Activated CD4-positive, alpha-beta T cell treated with anti-CD3 and anti-CD28 coated beads, Interleukin-2, amount 10 ng/mL, durations not matched to agents 24 days and 14 days (primary cell): ENCODE measurements at places on chromosomes 4 and X. TPM values are rescaled to one million over a fixed set of nuclear protein-coding genes. Genes with fewer than 3 reads are reported as not detected.

RASSF6 gene
- total RNA-seq = not detected in 2 replicates

GRCh38 chr4:7034262-7035081 is 8.7 kb upstream of the TADA2B start:
- DNase-seq = no peak
- H3K4me3 ChIP-seq = no peak overlapping the region
- peaks cover 20% of the 10 kb centered on the region for H3K36me3 ChIP-seq
- no peak overlapping the region for H3K27ac ChIP-seq
- H3K4me1 ChIP-seq = no peaks in the 10 kb centered on the region

DNA sequence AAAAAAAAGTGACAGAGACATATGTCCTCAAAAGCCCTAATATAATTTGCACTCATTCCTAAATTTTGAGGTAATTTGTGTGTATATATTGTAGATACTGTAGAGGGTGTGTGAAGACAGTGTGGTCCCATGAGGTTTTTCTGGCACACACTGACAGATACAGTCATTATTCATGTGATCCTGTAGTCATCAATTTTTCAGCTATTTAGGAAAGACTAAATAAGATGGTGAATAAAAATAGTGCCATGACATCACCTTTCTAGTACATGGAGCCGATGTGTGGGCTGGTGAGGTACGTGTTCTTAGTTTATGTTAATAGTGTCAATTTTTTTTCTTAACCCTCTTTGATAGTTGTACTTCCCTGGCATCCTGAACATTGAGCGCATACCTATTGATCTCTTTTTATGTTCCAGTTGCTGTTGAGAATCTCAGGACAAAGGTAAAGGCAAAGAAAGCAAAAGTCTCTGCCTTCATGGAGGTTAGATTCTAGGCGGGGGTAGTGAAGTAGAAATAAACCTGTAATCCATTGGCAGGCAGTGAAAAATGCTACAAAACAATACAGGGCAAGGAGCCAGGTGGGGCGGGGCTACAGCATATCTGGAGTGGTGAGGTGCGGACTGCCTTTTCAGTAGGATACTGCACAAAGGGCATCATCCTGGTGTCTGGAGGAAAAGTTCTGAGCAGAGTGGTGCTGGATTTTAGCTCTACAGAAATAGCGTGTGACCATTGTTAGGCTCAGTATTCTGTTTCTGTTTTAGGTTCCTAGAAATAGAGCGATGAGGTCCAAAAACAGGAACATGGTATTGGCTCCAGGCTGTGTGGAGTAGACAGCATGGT is 93.8 kb downstream of the ARHGAP10 start:
- H3K27ac ChIP-seq = no peak overlapping the region
- no peak overlapping the region for H3K4me3 ChIP-seq
- H3K27me3 ChIP-seq = no peaks in the 10 kb centered on the region
- H3K4me1 ChIP-seq = peaks cover 2% of the 10 kb centered on the region
- peaks cover 3% of the 10 kb centered on the region for H3K36me3 ChIP-seq
- no peak for DNase-seq

DNA sequence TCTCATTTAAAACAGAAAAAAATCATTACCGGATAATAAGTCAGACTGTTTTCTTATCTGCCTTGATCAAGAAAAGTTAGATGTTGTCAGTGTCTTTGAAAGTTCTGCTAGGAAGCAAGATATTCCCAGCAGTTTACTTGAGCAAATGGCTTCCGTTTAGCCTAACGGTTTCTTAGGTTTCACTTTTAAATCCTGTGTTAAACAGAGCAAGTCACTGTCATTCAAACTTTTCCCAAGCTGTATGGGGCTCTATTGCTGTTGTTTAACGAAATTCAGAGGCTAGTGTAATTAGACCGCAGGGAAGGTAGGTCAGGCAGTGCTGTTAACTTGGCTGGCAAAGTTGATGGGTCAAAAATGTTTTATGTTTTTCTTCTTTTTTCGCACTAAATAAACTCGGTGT is 80.3 kb upstream of the NEIL3 start:
- no peak for DNase-seq
- peak overlapping the region; percentile 48 for H3K4me3 ChIP-seq
- H3K27me3 ChIP-seq = no peaks in the 10 kb centered on the region
- H3K4me1 ChIP-seq = peaks cover 14% of the 10 kb centered on the region
- H3K27ac ChIP-seq = peak overlapping the region; percentile 5

SH2D1A gene
- total RNA-seq = 51.7 and 53.9 TPM in 2 replicates

GRCh38 chr4:7539186-7539585 is 104.5 kb upstream of the PSAPL1 start:
- no peak overlapping the region for H3K27ac ChIP-seq
- no peak for DNase-seq
- no peaks in the 10 kb centered on the region for H3K4me1 ChIP-seq
- peaks cover 1% of the 10 kb centered on the region for H3K36me3 ChIP-seq

GRCh38 chr4:91111556-91111955 is 984.4 kb downstream of the CCSER1 start:
- H3K27me3 ChIP-seq = no peaks in the 10 kb centered on the region
- H3K4me1 ChIP-seq = no peaks in the 10 kb centered on the region
- H3K27ac ChIP-seq = no peak overlapping the region
- no peak overlapping the region for H3K4me3 ChIP-seq

DNA sequence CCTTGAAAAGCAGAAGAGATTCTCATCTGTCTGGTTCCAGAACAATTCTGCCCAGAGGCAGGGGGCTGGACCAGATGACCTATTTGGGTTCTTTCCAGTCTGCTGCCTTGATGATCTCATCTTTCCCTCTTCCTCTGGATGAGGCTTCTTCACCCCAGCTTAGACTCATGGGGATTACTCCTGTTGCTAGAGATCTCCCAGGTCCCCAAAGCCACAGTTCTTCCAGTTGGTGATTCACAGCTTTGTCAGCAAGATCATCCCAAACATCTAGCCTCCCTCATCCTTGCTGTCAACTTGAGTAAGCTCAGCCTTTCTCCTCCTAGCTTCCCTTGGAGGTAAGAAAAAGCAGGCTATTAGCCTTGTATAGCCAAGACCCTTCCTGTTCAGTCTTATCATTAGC is 64.2 kb upstream of the PJA1 start:
- H3K4me1 ChIP-seq = no peaks in the 10 kb centered on the region
- no peaks in the 10 kb centered on the region for H3K27me3 ChIP-seq
- H3K36me3 ChIP-seq = no peaks in the 10 kb centered on the region
- no peak overlapping the region for H3K27ac ChIP-seq
- no peak overlapping the region for H3K4me3 ChIP-seq
- DNase-seq = no peak

DNA sequence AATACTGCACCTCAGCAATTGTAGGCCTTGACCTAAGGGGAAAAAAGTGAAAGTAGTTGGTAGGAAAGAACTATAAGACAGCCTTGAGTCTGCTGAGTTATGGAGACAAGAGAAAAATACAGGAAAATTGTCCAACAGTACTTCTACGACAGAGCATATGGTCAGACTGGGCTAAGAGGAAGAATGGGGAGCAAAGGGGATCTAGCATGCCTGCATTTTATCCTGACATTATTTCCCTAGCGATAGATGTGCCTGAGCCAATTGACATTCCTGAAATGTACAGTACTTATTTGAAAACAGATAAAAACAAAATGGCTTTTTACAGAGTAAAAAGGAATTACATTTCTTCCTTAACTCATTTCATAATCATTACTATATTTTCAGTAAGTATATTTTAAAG is 22.2 kb downstream of the GUCY1A1 start:
- peaks cover 8% of the 10 kb centered on the region for H3K27me3 ChIP-seq
- no peak for DNase-seq
- H3K4me1 ChIP-seq = no peaks in the 10 kb centered on the region
- H3K27ac ChIP-seq = no peak overlapping the region
- H3K36me3 ChIP-seq = no peaks in the 10 kb centered on the region

HSFX2 gene
- total RNA-seq = 0.28 TPM in 1 of 2 replicates, not detected in the other

GRCh38 chr4:88706574-88706973 is 8.9 kb upstream of the NAP1L5 start:
- peaks cover 44% of the 10 kb centered on the region for H3K36me3 ChIP-seq
- H3K4me3 ChIP-seq = no peak overlapping the region
- no peaks in the 10 kb centered on the region for H3K27me3 ChIP-seq
- no peak overlapping the region for H3K27ac ChIP-seq
- no peaks in the 10 kb centered on the region for H3K4me1 ChIP-seq

DNA sequence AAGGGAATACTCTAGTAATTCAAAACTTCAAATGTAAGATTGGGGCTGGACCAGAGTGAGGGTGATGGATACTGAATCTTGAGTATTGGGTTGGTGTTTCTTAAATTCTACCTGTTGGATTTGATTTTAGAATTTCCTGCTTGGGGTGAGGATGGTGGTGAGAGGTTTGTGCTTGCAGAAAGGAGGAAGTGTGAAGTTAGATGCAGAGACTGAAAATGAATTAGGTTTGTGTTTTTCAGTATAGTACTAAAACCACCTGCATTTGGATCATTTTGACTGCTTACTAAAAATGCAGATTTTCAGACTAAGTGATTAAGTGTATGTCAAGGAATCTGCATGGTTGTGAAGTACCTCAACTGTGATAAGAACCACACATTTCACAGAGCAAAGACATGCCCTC is 131.5 kb upstream of the CENPE start:
- DNase-seq = no peak
- H3K27ac ChIP-seq = no peak overlapping the region
- no peaks in the 10 kb centered on the region for H3K36me3 ChIP-seq

POF1B gene
- total RNA-seq = 0.07 TPM in 1 of 2 replicates, not detected in the other

DNA sequence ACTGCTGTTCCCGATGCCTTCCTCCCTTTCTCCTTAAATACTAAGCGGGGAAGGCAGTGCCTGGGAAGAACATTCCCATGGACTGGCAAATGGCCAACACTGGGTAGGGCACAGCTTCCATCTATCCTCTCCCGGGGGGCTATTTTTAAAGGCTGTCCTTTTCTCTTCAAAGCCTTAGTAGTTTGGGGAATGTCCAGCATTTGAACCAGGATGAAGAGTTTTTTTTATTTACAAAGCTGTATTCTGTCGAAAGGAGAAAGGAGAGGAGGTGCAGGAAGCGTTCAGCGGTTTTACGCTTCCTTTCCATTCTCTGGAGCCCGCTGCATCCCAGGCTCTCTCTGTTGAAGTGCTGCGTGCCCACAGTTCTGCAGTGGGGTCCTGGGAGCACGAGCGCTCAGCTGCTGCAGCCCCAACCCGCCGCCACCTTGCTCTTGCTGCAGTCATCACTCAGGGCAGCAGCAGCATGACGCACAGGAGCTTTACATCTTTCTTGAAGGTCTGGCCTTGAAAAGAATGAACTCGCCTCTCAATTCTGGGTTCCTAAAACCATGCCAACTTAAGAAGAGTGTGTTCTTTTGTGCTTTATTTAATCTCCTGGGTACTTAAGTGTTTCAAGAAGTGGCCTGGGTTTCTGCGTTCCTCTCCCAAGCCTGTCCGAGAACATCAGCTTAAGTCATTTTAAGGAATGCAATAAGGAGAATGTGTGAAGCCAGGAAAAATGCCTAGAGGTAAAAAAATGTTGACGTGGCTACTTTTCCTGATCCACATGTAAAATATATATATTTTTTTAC is 427.2 kb downstream of the MAPK10 start:
- no peak overlapping the region for H3K4me3 ChIP-seq
- no peak for DNase-seq
- H3K27ac ChIP-seq = no peak overlapping the region

MAGEB2 gene
- total RNA-seq = not detected in 2 replicates

BTC gene
- total RNA-seq = not detected in 2 replicates

SOWAHB gene
- total RNA-seq = not detected in 2 replicates

- no peaks in the 10 kb centered on the region for H3K27me3 ChIP-seq
- H3K36me3 ChIP-seq = peaks cover 40% of the 10 kb centered on the region
- H3K27ac ChIP-seq = peak overlapping the region; percentile 31
- no peak overlapping the region for H3K4me3 ChIP-seq
- peaks cover 51% of the 10 kb centered on the region for H3K4me1 ChIP-seq
These were observed 479.3 kb downstream of the INPP4B start for GRCh38 chr4:142366769-142367181.

DNA sequence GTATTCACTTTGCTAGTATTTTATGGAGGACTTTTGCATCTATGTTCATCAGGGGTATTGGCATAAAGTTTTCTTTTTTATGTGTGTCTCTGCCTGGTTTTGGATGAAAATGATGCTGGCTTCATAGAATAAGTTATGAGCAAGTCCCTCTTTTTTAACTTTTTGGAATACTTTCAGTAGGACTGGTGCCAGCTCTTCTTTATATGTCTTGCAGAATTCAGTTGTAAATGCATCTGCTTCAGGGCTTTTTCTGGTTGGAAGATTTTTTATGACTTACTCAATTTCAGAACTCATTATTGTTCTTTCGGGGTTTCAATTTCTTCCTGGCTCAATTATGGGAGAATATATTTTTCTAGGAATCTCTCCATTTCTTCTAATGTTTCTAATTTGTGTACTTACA is 9.1 kb upstream of the CSN2 start:
- no peak overlapping the region for H3K4me3 ChIP-seq
- no peaks in the 10 kb centered on the region for H3K36me3 ChIP-seq
- H3K27ac ChIP-seq = no peak overlapping the region
- DNase-seq = no peak

FAM47E gene
- not detected in 2 replicates for total RNA-seq

- no peak overlapping the region for H3K4me3 ChIP-seq
- no peaks in the 10 kb centered on the region for H3K36me3 ChIP-seq
- H3K27ac ChIP-seq = no peak overlapping the region
- H3K27me3 ChIP-seq = peaks cover 11% of the 10 kb centered on the region
- H3K4me1 ChIP-seq = no peaks in the 10 kb centered on the region
- no peak for DNase-seq
These were observed 22.2 kb upstream of the SYNPO2 start for GRCh38 chr4:118866442-118866841.

DNA sequence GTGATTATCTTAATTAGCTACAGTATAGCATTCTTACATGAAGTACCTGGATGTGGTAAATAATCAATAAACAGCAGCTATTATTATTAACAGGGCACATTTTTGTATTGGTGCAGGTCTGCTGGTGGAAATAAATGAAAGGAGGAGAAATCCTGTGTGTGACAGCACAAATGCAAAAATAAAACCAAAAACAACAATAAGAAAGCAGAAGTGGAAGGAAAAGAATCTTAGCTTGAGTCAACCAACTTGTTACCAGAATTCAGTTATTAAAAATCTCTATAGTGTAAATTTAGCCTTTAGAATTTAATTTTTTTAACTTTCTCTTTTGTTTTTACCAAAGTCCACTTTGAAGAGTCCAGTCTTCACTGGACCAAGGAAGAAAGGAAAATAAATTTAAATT is 63.1 kb upstream of the LSM6 start:
- H3K27me3 ChIP-seq = peaks cover 10% of the 10 kb centered on the region
- no peaks in the 10 kb centered on the region for H3K36me3 ChIP-seq
- no peak overlapping the region for H3K4me3 ChIP-seq
- no peaks in the 10 kb centered on the region for H3K4me1 ChIP-seq

DNA sequence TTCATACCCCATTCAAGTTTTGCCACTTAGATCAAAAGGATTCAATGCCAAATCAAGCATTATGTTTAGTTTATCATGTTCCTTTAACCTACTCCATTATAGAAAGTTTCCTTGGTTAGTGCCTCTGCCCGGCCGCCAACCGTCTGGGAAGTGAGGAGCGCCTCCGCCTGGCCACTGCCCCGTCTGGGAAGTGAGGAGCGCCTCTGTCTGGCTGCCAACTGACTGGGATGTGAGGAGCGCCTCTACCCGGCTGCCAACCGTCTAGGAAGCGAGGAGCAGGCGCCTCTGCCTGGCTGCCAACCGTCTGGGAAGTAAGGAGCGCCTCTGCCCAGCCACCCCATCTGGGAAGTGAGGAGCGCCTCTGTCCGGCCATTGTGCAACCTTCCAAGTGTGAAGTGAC is 36.3 kb upstream of the PDGFRA start:
- H3K27ac ChIP-seq = no peak overlapping the region
- H3K4me1 ChIP-seq = no peaks in the 10 kb centered on the region
- H3K27me3 ChIP-seq = no peaks in the 10 kb centered on the region
- no peak overlapping the region for H3K4me3 ChIP-seq
- H3K36me3 ChIP-seq = no peaks in the 10 kb centered on the region

GRCh38 chr4:128847082-128847724 is 37.7 kb downstream of the JADE1 start:
- H3K4me1 ChIP-seq = peaks cover 8% of the 10 kb centered on the region
- H3K4me3 ChIP-seq = no peak overlapping the region
- no peaks in the 10 kb centered on the region for H3K27me3 ChIP-seq
- peak overlapping the region; percentile 10 for H3K27ac ChIP-seq
